NCI-H82 (cell line): ENCODE measurements at places on chromosomes 2 and 18.

GRCh38 chr2:141455877-141456276, 674.9 kb downstream of the LRP1B start:
- DNase-seq = no peak

GRCh38 chr2:207734264-207734635, 22.8 kb downstream of the CCNYL1 start:
- DNase-seq = peak; percentile 36

GRCh38 chr2:101277111-101277510, 24.4 kb downstream of the CNOT11 start:
- DNase-seq = no peak

GRCh38 chr2:40097691-40098385, 318.8 kb upstream of the THUMPD2 start:
- DNase-seq = no peak

DNA sequence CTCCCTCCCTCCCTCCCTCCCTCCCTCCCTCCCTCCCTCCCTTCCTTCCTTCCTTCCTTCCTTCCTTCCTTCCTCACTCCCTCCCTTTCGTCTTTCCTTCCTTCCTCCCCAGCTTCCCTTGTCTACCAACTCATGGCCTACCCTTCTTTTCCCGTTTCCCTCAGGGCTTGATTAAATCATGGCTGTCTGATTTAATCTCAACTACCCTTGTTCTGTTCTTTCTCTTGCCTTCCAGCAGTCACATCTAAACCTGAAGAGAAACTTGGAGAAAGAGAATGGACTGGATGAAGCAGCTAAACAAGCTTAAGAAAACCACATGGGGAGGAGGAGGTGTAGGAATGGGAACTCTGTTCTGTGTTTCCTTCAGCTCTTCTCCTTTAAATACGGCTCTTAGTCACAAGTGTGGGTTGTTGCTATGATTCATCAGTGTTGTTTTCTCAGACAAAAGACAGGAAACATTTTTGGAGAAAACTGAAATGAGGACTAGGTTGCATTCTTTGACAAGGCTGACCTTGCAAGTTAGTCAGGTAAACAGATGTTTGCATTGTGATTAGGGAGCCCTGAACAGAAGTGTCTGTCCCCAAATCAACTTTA, 177.9 kb downstream of the LRRTM1 start:
- DNase-seq = no peak

- no peak for DNase-seq
Observed at GRCh38 chr2:59726228-59727120, 827.0 kb downstream of the BCL11A start.
